ENCODE measurements at places on chromosomes 5 and 9.

- DNase-seq, result no peak
These were observed 73.7 kb downstream of the SLC38A9 start for GRCh38 chr5:55638455-55638854.

DNA sequence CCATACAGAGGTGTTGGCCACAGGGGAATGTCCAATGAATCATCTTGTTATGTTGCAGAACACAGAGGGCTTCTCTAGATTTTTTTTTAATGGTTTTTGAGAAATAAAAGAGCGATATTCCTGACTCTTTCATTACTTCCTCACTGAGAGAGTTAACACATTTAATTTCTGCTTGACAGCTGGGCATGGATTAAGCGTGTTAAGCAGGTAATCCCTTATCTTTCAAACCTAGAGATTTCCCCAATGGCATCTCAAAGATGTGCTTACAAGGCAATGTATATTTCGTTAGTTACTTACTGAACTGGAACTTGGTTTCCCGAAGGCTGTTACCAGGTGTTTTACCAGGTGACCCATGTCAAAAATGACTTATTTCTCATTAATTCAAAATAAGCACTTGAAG is 21.8 kb upstream of the ADCY2 start:
- no peak for DNase-seq

GRCh38 chr5:178057839-178058238 is 55.5 kb upstream of the N4BP3 start:
- DNase-seq, result no peak

- no peak for DNase-seq
These were observed 161.0 kb downstream of the PBX3 start for GRCh38 chr9:125908136-125908535.

GRCh38 chr5:172454358-172455086 is at the start of gene SH3PXD2B:
Gene SH3PXD2B (minus strand): TSS chr5:172454525. CDS start chr5:172454352, 173 bp downstream.
- peak; percentile 33 for DNase-seq

GRCh38 chr5:141560725-141561483 is 57.9 kb downstream of the DIAPH1 start:
- DNase-seq, result no peak

DNA sequence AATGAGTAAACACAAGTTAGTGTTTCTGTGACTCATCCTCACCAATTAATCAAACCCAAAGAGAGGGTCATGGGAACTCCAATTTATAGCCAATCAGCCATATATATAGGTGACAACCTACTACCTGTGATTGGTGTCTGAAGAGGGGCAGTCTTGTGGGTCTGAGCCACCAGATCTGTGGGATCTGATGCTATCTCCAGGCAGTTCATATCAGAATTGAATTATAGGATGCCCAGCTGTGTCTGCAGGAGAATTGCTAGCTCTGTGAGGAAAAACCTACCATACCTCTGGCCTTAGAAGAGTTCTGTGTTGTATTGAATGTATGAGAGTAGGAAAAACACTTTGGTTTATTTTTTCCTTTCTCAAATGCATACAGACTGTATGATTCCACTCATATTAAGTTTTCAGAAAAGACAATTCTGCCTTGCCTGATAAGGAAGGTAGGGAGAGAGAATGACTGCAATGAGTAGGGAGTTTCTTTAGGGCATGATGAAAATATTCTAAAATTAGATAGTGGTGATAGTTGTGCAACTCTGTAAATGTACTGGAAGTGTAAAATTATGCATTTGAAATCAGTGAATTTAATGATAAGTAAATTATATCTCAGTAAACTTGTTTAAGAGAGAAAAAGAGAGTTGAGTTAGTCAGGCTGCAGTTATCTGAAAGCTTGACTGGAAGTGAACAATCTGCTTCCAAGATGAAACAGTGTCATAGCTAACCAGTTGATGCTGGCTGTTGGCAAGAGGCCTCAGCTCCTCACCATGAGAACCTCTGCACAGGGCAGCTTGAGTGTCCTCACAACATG is 274.9 kb downstream of the AUH start:
- no peak for DNase-seq

GRCh38 chr5:159518371-159518770 is 188.1 kb upstream of the IL12B start:
- no peak for DNase-seq

- no peak for DNase-seq
These were observed 223.5 kb downstream of the ROR2 start for GRCh38 chr9:91726406-91727100.

DNA sequence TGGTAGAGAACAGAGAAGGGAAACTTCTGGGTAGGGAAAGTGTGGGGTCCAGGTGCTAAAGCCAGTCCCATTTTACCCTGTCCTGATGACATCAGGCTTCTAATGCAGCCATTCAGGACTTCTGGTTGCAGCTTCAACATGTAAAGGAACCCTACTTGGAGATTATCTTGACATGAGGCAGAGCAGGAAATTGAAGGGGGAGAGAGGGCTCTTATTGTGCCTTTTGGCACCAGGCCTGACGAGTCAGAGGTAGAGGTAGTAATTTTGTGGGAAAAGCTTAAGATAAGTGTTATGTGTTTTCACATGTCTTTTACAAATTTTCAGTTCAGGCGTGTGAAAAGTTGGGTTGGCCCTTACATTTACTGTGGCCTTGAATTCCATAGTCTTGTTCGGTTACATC is 102.4 kb upstream of the APC start:
- DNase-seq, result no peak

DNA sequence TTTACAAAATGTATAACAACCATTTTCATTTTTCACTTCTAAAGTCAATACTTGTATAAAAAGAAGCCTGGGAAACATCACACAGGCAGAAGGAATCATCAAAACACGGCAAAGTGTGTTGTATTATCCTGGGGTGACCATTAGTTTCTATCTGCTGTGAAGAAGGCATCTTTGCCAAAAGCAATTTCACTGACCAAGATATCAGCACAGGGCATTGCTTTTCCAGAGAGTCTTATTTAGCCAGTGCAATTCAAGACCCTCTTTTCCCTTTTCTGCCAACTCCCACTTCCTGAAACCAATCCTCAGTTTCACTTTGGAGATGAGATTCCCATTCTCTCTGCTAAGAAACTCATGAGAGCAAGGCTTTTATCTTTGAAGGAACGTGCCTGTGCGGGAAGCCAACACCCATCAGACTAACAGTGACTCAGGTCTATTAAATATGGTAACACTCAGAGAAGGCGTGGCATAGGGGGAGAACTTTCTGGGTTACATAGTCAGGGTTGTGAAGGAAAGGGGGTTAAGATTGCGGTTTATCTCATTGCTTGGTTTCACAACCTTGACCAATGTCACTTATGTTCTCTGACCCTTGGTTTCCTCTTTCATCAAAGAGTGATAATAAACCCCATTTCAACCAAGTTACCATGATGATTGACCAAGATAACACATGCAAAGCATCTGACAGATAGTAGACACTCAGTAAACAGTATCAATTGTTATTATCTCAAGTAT is 666.9 kb upstream of the KLF4 start:
- DNase-seq, result no peak

- DNase-seq, result no peak
These were observed at the start of gene CBY3 for GRCh38 chr5:179680780-179681401. Gene CBY3 (minus strand): TSS chr5:179681034. CDS start chr5:179680918, 116 bp downstream.

DNA sequence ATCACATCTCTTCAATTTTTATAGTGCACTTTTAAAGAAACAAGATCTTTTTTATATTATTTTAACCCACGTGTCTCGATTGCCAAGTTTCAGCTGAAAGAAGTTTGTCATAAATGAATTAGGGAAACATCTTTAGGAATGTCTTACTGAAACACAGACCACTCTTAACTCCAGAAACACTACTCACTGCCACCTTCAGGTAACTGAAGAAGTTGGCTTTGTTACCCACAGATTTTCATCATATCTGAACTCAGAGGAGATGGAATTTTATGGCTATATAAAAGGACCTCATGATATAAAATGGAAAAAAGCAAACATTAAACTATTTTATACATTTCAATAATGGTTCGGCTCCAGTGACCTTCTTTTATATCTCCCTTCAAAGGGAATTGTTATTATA is 158.0 kb downstream of the SEMA5A start:
- no peak for DNase-seq

- no peak for DNase-seq
These were observed 350.4 kb downstream of the EFNA5 start for GRCh38 chr5:107320376-107320775.

DNA sequence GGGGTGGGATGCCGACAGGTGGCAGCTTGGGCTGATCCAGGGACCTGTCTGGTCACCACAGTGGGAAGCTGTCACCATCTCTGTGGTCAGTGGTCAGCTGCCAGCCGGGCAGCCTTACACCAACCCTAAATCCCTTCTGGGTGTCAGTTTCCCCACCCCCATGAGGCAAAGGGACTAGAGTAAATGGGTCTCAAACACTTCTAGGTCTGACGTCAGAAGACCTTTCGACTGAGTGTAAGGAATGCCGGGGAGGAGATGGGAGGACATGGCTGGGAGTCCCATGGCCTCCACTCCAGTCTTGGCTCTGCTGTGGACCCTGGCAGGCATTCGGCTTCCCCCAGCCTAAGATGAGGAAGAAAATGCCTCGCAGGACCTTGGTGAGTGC is 40.3 kb upstream of the SLC25A51 start:
- DNase-seq, result no peak

GRCh38 chr5:172770374-172770674 is 671 bp downstream of the DUSP1 start:
- peak; percentile 34 for DNase-seq

- no peak for DNase-seq
These were observed 18.0 kb downstream of the SH3PXD2B start for GRCh38 chr5:172436078-172436878.

DNA sequence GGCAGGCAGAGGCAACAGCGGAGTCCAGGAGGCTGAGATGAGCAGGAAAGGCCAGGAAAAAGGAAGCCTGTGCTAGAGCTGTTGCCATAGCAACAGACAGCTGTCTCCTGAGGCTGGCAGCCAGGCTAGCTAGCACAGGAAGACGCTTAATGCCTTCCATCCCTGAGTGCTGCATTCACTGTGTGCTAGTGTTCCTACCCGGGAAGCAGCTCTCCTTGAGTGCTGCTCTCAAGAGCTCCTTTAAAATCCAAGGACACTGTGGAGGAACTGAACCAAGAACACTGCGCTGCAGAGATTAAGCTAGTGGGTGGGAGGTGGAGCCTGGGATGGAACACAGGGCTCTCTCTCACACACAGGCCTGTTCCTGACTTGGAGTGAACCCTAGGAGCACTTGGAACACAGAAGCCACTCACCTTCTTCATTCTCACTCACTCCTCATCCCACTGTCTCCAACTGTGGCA is 53.5 kb upstream of the IL7R start:
- DNase-seq, result no peak

DNA sequence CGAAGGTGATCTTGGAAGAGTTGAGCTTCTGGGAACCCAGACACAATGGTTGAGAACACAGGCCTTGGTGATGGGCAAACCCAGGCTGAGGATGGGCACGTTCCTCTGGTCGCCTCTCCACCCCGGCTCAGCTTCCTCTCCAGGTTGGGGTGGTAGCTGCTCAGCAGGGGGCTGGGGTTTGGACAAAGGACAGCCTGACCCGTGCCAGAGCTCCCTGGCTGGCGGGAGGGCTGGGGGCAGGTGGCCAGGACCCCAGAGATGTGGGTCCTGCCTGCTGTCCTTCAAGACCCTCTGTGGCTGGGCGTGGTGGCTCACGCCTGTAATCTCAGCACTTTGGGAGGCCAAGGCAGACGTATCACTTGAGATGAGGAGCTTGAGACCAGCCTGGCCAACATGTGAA is 25.2 kb downstream of the NCS1 start:
- DNase-seq, result no peak

GRCh38 chr5:135458921-135459331 is 6.8 kb upstream of the TIFAB start:
- DNase-seq, result no peak

DNA sequence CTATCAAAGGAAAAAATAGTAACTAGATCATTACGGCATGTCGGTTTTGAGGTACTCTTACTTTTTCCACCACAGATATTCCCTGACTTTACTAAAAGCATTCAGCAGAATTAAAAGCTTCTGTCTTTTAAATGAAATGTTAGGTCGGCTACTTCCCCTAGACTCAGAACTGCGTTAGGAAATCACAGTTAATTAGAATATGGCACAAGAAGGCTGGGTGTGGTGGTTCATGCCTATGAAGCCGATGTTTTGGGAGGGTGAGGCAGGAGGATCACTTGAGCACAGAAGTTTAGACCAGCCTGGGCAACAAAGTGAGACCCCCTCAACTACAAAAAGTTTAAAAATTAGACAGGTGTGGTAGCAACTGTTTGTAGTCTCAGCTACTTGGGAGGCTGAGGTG is 24.4 kb downstream of the CEMIP2 start:
- no peak for DNase-seq

GRCh38 chr9:14084867-14085266 is 229.1 kb downstream of the NFIB start:
- DNase-seq, result no peak

- no peak for DNase-seq
These were observed 267.4 kb downstream of the GAS1 start for GRCh38 chr9:86679909-86680308.

DNA sequence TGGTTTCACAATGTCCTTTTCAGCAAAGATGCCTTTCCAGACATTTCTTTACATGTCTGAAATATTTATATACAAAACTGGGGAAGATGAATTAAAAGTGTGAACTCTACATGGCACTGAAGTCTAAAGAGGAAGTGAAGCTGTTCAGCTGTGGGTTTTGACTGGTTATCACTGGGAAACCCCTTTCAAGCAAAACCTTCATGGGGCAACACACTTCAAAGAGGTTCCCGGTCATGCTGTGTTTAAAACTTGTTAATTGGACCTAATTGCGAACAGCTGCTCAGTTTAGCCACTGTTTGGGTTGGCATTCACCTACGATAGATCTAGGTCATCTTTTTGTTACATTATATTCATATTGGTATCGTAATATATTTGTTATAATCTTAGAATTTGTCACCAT is 20.0 kb upstream of the GDNF start:
- DNase-seq, result no peak
